NCI-H1436 (cell line): ENCODE measurements at places on chromosomes 7 and 10.
A peak's percentile ranks its signal among the peaks of the same experiment; 100 is the strongest.

DNA sequence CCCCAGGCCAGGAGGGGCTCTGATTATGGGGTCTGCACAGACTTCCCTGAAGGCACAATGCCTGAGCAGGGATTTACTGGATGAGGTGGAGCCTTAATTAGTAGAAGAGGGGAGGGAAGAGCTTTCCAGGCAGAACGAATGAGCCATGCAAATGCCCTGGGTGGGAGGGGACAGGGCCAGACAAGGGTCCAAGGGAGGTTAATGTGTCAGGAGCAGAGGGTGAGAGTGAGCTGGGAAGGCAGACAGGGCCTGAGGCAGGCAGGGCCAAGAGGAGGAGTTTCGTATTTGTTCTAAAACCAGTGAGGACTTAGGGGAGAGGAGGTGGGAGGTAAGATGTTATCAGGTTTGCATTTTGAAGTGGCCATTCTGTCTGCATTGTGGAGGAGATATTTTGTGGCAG lies 65.3 kb downstream of the NPY start:
- no peak for DNase-seq

GRCh38 chr10:131874991-131875451 lies 25.8 kb upstream of the PPP2R2D start:
- DNase-seq = peak; percentile 81

- DNase-seq = no peak
These were observed 41.9 kb downstream of the DPCD start for GRCh38 chr10:101629837-101630632.

DNA sequence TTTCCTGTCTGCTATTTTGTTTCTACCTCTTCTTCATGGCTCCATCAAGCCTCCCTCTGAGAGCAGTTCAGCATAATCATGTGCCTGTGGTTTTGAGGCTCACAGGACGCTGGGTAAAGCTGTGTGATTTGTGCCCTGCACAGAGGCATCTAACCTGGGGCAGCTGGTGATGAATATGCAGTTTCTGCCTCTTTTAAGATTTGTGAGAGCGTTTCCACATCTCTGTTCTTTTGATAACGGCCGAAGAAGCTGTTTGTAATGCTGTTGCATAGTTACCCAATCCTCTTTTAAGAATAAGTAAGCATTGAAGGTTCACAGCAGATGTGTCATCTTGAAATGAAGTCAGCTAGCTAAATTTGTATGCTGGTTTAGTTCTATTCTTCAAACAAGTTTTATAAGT lies 45.2 kb downstream of the PNLIPRP3 start:
- DNase-seq = no peak

DNA sequence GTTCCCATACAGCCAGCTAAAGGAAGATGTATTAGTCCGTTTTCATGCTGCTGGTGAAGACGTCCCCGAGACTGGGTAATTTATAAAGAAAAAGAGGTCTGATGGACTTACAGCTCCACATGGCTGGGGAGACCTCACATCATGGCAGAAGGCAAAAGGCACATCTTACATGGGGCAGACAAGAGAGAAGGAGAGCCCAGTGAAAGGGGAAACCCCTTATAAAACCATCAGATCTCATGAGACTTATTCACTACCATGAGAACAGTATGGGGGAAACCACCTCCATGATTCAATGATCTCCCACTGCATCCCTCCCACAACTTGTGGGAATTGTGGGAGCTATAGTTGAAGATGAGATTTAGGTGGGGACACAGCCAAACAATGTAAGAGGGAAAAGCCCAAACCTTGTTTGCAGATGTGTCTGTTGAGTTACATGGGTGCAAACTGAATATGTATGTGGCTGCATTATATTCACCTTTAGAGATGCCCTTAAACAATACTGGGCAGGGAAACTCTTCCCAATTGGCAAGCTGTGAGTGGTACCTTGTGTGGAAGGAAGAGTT lies 13.1 kb upstream of the BRAF start:
- DNase-seq = no peak

GRCh38 chr7:32539919-32540531 lies 44.7 kb downstream of the AVL9 start:
- DNase-seq = no peak

DNA sequence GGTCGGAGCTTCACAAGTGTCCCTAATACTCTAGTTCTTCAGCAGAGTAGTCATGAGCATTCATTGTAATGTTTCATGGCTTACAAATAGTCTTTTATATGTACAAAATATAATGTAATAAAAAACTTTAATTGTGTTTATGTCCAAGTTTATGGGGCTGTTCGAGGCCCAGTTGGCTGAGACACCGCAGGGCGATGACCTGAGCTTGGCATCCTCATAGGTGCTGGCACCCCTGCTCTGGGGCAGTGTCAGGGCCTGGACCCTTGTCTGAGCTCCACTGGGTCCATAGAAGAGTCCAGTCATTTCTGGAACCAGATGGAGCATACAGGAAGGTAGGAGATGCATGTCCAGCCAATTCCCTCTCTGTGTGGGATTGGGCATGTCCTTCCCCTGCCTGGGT lies 12.9 kb upstream of the ZMIZ1 start:
- DNase-seq = no peak
